Smooth muscle cell of the pulmonary artery (primary cell): ENCODE measurements at places on chromosomes 4 and X. TPM values are rescaled to one million over a fixed set of nuclear protein-coding genes. Genes with fewer than 3 reads are reported as not detected.

The NPY2R gene
- total RNA-seq: 0.76 and 27.4 TPM in 2 replicates

The ADGRL3 gene
- total RNA-seq: 0.56 and 7.9 TPM in 2 replicates

The BRS3 gene
- total RNA-seq: not detected in 2 replicates

The MAGEA2B gene
- total RNA-seq: not detected in 2 replicates

The PKD2 gene
- total RNA-seq: 135 and 150 TPM in 2 replicates

The POF1B gene
- total RNA-seq: not detected in 2 replicates

The OPHN1 gene
- 5.9 and 11.9 TPM in 2 replicates for total RNA-seq

The TNIP3 gene
- 0.20 and 0.26 TPM in 2 replicates for total RNA-seq

The FAM184B gene
- total RNA-seq: 0.07 and 0.10 TPM in 2 replicates

The NR0B1 gene
- total RNA-seq: 0.07 and 0.40 TPM in 2 replicates

The MAGEC3 gene
- not detected in 2 replicates for total RNA-seq

The APOO gene
- 6.0 and 6.7 TPM in 2 replicates for total RNA-seq

The HS3ST1 gene
- total RNA-seq: 0.65 and 0.86 TPM in 2 replicates

The CTBP1 gene
- 243 and 255 TPM in 2 replicates for total RNA-seq

The MPP1 gene
- total RNA-seq: 15.9 and 16.4 TPM in 2 replicates

The GLRA3 gene
- total RNA-seq: not detected in 2 replicates

The ARMCX5 gene
- total RNA-seq: 15.0 and 16.4 TPM in 2 replicates

The FANCB gene
- total RNA-seq: 3.3 and 4.8 TPM in 2 replicates

The FMR1NB gene
- not detected in 2 replicates for total RNA-seq

The FAAH2 gene
- total RNA-seq: 0.07 and 0.23 TPM in 2 replicates

The PRSS12 gene
- total RNA-seq: 13.1 and 16.6 TPM in 2 replicates

The HS6ST2 gene
- 0.07 TPM in 1 of 2 replicates, not detected in the other for total RNA-seq

The ETFDH gene
- total RNA-seq: 31.5 and 39.9 TPM in 2 replicates
